ENCODE measurements at places on chromosomes 1 and 21. TPM values are rescaled to one million over a fixed set of nuclear protein-coding genes. Genes with fewer than 3 reads are reported as not detected.

LCE3D gene
- total RNA-seq = not detected

DNA sequence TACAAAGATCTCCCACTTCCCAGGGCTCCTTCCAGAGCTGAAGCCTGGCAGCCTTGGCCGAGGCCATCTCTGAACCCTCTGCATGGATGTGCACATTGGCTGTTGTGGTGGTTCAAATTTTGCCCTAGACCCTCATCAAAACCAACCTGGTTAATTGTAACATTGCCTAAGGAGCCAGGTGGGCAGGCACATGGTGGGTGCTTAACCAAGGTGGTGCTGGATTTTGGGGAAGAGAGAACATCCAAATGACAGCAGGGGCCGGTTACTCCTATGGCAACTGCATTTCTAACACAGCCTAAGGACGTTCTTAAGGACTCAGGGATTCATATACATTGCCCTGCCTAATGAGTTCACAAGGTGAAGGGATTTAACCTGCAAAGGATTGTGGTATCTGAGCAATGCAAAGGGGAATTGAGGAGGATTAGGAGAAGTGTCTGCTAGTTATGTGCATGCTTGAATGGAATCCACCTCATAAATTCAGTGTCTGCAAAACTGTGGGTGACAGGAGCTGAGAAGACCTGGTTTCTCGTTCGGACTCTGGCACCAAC is 10.3 kb downstream of the RUNX1 start:
- no peak for DNase-seq

ARHGEF16 gene
- 0.18 TPM for total RNA-seq

- DNase-seq = no peak
Measured at GRCh38 chr1:209074575-209075250, 508.8 kb upstream of the CAMK1G start.

PTGS2 gene
- not detected for total RNA-seq

DNA sequence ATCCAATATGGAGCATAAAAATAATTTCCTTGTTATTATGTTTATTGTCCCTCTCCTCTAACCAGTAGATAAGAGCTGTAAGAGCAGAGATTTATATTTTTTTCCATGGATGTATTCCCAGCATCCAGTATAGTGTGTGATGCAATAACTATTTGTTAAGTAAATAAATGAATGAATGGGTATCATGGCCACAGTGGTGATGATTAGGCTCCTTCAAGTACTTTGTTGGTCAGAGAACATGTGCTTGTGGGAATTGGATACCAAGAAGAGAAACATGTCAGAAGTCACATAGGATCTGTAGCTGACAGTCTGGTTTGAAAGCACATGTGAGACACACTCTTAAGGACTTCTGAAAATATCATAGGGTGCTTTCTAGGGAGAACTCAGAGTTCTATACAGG is 588.5 kb downstream of the AGBL4 start:
- DNase-seq = no peak

DNA sequence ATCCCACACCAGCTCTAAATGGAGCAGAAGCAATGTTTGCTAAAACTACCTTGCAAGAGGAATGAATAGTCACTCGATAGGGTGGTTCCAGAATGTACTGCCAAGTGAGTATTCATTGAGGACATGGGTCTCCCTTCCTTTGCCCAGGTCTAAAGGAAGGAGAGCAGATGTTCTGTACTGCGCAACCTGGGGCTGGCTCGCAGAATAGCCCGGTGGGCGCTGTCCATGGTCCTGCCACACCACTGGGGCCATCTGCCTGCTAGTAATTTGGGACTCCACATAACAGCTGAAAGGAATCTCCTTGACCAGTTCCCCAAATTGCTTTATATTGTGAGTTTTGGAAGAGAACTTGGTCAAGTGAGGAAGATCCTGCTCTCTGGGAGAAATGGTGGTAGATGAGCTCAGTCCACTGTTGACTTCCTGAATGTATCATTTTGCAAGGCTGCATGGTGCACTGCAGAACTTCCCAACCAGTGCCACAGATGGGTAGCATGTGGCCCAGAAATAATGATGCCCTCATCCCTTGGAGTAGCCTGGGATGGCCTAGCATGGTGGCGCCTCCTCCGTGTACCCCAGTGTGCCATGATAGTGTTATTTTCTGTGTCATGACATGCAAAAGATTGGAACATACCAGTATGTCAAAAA is 5.7 kb downstream of the SLC6A17 start:
- peak; percentile 68 for DNase-seq

DNA sequence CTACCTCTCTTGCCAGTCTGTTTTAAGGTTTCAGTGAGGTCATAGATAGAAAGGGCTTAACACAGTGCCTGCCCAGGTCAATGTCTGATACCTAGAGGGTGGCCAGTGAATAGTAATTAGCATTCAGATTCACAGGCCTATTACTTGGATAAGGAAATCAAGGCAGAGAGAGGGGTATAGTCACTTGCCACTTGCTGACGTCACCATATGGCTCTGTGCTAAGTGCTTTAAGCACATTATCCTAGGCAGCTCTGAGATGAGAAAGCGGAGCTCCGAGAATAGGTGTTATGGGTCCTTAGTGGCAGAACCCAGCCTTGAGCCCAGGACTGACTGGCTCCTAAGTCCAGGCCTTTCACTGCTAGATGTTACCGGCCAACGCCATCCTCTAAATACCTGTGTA is 51.5 kb upstream of the DAB1 start:
- no peak for DNase-seq

GRCh38 chr1:45793942-45794604 is 9.3 kb upstream of the MAST2 start:
- peak; percentile 51 for DNase-seq

TMPRSS3 gene
- not detected for total RNA-seq

S100A2 gene
- total RNA-seq = 3.2 TPM

KRTAP26-1 gene
- not detected for total RNA-seq

DNA sequence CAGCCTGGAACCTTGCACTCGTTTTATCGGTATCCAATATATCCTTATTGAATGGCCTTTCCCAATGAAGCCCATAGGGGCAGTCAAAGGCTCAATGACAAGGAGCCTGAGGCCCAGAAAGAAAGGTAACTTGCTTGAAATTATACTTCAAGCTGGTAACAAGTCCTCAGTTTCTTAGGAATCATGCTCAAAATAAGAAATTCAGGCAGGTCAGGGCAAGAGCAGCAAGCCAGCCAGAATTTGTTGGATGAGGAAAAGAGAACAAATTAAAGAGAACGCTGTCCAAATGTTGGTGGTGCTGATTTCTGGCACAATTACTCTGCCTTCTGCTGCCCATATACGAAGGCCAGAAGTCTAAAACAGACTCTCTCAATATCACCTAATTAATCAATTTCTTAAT is 77.6 kb downstream of the DDX20 start:
- peak; percentile 18 for DNase-seq

TXNIP gene
- total RNA-seq = 177 TPM

- DNase-seq = no peak
Measured at GRCh38 chr1:157033357-157033876, 12.1 kb downstream of the ARHGEF11 start.

DNA sequence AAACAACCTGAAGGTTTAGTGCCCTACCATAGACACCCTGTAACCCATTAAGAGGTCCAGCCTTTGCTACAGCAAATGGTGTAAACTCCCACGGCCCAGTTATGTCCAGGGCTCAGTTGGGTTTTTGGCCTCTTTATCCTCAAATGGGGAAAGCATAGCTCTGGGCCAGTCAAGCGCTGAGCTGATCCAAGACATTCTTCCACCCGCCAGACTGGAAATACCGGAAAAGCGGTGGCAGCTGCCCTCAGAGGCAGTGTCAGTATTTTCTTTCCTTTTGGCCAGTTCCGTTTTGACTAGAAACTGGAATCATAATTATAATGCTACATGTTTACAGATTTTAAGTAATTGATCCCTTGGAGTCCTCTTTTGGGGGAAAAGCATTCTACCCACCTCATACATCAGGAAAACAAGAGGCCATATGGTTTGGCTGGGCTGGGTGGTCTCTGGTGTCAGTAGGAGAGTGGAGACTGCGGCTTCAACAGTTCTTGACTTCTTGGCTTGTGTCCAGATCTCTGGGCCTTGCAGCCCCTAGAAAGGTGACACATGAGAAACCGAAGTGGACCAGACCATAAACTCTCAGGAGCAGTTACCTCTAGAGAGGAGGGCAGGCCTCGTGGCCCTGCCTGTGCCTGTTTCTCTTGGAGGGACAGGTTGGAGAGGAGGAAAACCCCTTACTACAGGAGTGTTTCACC is 30.2 kb upstream of the CLDN14 start:
- DNase-seq = no peak

DNA sequence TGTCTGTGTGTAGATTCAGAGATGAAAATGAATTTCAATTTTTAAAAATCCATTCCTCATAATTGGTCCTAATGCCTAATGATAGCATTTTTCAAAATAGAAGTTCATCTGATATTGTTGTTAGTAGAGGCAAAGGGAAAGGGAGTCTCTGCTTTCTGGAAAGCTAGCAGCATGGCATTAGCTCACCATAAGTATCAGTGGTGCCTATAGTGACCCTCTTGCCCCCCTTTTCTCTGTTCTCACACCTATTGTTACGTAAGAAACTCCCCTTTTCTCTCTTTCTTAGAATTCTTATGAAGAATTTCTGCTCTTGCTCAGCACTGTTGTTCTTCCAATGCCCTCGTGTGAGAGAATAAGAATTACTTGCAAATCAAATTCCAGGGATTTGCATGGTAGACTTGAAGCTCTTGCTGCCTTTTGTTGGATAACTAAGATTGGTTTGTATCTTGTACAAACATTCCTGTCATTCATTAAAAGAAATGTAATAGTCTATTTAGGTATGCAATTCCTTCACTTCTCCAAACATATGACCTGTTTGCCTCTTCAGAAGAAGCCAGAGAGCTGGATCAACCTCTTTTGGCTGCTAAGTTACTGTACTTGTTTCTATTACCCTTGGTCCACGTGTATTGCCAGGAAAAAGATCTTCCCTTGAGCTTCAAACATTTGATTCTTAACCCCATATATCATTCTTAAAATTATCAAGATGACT is 69.2 kb upstream of the MAGI3 start:
- DNase-seq = no peak

GPR153 gene
- total RNA-seq = 58.2 TPM

- DNase-seq = no peak
Measured at GRCh38 chr1:44389437-44389836, 15.6 kb upstream of the RNF220 start.

DNA sequence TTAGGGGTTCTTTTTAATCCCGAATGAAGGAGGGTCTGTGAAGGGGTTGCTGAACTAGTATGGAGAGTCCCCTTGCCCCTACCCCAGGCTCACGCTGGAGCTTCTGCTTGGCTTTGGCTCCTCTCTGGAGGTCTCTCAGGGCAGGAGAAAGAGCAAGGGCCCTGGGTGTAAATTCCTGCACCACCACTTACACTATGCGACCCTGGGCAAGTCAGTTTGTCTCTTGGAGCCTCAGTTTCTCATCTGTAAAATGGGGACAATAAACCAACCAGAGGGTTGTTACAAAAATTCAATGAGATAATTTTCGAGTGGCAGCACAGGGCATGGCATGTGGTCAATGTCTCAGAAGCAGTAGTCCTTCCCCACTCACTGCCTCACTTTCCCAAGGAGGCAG is 11.4 kb downstream of the FOXO6 start:
- DNase-seq = no peak

- DNase-seq = peak; percentile 51
Measured at GRCh38 chr1:114023377-114023776, 44.1 kb downstream of the OLFML3 start.

DNA sequence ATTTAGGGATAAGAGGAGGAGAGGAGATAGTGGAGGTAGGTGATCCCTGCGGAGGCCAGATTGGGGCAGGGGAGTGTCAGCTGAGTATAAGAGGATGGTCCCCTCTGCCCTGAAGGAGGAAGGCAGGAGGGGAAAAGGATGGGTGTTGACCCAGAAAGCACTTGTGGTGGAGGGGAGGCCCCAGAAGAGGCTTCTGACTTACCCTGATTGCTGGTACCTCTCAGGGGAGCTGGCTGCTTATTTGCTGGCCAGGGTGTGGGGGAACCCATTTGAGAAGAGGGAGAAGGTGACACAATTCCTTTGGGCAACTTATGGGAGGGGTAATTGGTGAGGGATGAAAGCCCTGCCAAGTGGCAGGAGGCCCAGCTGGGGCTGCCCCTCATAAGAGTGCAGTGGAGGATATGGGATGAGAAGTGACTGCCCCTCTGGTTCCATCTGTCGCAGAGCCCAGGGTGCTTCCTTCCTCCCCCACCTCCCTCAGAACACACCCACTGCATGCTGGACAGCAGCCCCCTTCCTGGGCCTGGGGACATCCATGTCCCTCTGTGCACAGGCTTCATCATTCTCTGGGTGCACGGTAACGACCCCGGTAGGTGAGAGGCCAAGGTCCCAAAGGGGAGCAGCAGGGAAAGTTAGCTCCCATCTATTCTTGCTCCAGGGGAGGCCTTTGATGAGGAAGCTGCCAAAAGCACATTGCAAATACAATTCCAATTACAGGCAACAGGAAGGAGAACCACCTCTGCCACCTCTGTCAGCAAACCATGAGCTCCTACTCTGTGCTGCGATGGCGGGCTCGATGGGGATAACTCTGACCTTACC is 1.4 kb upstream of the PCSK9 start:
- no peak for DNase-seq

GRCh38 chr21:27108701-27109100 is 141.8 kb upstream of the ADAMTS5 start:
- no peak for DNase-seq

DNA sequence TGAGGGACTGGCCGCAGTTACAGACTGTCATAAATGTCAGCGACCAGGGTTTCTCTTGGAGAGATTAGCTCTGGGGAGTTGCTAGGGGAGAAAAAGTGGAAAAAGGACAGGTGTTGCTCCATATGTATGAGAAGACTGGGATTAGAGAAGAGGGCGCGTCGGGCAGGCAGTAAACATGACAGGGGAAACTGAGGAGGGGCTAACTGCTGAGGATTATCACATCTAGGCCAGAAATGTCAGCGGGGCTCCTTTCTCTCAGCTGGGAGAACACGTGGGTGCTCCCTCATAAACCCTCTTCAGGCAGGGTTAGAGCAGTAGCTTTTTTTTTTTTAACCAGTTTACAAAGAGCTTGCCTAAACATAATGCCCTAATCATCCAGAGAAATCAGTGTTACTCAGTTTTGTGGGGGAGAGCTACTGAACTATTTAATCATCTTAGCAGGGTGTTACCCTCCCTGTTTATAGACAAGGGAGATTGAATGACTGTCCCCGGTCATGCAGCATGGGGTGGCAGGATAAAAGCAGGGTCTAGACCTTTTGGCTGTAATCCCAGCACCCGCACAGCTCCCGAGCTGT is 35.2 kb downstream of the ELAPOR1 start:
- DNase-seq = no peak

DNA sequence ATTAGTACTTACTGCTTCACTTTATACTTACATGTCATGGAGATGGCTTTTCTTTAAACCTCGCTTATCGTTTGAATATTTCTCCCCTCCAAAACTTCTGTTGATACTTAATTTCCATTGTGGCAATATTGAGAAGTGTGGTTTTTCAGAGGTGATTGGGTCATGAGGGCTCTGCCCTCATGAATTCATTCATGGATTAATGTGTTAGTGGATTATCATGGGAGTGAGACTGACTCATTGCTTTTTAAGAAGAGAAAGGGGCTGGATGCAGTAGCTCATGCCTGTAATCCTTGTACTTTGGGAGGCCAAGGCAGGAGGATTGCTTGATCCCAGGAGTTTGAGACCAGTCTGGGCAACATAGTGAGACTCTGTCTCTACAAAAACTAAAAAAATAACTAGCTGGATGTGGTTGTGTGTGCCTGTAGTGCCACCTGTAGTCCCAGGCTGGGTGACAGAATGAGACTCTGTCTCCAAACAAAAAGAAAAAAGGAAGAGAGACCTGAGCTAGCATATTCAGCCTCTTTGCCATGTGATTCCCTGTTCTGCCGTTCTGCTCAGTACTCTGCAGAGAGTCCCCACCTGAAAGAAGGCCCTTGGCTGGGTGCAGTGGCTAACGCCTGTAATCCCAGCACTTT is 30.2 kb downstream of the RABGAP1L start:
- no peak for DNase-seq

GRCh38 chr21:46385846-46386733 is 62.1 kb downstream of the PCNT start:
- no peak for DNase-seq
